ENCODE measurements at places on chromosomes 13 and 19. TPM values are rescaled to one million over a fixed set of nuclear protein-coding genes. Genes with fewer than 3 reads are reported as not detected.

The CRX gene
- not detected for total RNA-seq

The ZNF302 gene
- 28.2 TPM for total RNA-seq

The CEACAM16 gene
- not detected for total RNA-seq

The LGALS7 gene
- total RNA-seq, result not detected

The PCDH9 gene
- 5.1 TPM for total RNA-seq

The POLR1G gene
- 5.4 TPM for total RNA-seq

The KLK12 gene
- not detected for total RNA-seq

The IGFL3 gene
- not detected for total RNA-seq

Data from upper lobe of right lung (tissue), 1 donor.